ENCODE measurements at places on chromosomes 2 and 18.

- peak; percentile 64 for DNase-seq
These were observed 3.3 kb downstream of the MYCN start for GRCh38 chr2:15943378-15944280.

DNA sequence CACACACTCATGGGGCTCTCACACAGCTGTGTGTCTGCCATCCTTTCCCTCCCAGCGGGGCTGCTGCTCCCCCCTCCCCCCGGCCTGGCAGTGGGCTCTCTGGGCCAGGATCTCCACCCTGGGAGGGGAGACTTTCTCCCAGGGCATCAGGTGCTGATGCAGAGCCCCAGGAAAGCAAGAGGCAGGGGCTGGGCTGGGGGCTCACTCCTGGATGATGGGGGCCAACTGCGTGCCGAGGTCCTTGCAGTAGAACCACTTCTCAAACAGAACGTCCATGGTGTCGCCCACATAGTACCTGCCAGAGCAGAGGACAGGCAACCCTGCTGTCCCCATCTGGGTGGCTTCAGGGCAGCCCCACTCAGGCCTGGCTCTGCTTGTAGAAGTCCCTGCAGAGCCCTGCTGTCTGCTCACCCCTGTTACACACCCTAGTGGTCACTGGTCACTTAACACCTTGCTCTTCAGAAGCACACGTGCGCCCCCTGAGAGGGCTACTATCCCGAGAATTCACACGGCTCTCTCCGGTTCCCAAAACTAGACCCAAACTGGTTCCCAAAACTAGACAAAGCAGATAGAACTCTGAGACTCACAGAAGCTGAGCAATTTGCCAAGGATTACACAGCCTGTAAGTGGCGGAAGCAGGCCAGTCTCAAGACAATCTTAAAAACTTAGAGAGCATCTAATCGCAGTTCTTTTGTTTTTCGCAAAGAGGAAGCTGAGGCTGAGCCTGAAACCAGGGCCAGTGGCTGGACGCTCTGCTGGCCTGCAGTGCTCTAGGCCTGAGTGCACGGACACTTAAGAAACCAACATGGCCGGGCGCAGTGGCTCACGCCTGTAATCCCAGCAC lies 6.6 kb upstream of the OXER1 start:
- no peak for DNase-seq

DNA sequence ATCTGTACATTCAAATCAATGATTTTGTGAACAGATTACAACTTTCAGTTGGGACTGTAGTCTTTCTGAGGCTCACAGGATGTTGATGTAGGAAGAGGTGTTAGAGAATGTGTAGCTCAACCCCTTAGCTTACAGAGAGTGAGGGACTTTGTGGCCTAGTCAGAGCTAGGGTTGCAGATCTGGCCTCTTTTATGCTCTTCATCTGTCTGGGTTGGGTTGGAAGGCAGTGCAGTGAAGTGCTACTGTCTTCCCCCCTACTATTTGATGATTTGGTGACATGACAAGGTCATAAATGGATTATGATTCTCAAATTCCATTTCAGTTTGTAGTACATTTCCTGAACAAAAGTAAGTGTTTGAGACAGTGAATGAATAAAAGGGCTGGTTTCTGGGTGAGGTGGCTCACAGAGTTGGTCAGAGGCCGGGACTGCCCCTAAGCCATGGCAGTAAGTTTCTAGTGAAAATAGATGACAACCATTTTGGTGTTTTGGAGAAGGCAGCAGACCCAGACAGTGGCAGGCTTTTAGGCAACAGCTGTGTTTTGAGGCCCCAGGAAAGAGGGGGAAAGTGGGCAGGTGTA lies 21.6 kb downstream of the MAP4K4 start:
- DNase-seq: no peak

DNA sequence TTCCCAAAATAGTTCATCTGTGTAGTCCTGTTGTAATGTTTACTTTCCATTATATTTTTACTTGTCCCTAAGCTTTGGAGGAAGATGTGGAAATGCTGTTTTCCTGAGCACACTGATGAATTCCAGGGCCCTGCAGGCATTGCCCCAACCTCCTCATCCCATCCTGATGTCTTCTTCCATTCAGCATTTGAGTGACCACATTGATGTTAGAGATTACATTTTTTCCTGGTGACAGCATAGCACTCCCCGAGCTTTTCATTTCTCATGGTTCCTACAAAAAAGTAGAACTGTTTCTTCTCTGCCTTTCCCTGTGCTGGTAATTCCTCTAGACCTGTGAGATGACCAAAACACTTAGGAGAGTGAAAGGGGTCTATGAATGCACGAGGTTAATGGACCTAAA lies 4.8 kb downstream of the IL36A start:
- DNase-seq: no peak

DNA sequence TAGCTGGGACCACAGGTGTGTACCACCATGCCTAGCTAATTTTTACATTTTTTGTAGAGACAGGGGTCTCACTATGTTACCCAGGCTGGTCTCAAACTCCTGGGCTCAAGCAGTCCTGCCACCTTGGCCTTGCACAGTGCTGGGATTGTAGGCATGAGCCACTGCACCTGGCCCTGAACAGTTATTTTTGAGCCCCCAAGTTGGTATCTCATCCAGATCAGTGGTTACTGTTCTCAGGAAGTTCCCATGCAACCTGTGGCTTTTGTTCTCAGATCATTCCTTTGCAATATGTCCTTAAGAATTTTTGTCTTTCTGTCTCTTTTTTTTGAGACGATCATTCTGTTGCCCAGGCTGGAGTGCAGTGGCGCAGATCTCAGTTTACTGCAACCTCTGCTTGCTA lies 7.7 kb upstream of the CCDC138 start:
- DNase-seq: no peak

DNA sequence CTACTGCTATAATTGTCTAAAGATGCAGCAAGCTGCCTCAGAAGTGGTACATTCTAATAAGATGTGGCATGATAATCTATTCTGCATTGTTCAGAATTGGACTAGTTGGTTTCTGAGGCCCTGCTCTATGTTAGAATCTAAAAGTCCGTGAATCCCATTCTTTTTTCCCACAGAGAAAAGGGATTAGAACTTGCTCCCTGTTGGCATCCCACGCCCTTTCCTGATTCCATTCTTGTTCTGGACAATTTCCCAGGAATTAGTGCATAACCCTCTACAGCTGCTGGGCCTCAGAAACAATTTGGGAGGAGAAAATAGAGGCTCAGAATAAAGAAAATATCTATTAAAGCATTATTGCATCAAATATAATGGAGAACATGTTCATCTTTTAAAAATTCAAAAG lies 282.7 kb downstream of the NRXN1 start:
- no peak for DNase-seq

- DNase-seq: peak; percentile 97
These were observed 60.4 kb downstream of the WDSUB1 start for GRCh38 chr2:159226059-159226461.

GRCh38 chr2:234939996-234940395 lies 11.8 kb upstream of the SH3BP4 start:
- DNase-seq: no peak

DNA sequence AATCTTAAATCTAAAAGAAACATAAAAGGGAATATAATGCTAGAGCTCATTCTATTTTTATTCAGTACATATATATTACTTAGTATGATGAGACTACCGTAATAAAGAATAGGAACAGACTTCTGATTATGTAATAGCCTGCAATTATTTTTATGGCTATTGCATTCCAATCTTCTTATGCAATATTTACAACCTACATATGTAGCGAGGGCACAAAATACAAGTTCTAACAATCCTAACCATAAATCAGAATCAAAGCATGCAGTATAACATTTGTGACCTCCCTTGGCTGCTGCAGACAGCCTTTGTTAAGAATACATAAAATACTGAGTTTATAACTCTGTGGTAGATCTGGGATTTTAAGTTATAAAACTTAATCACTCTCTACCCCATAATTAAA lies 177.6 kb downstream of the BABAM2 start:
- DNase-seq: no peak

- DNase-seq: no peak
These were observed 5.4 kb downstream of the FBXO15 start for GRCh38 chr18:74142252-74142651.

DNA sequence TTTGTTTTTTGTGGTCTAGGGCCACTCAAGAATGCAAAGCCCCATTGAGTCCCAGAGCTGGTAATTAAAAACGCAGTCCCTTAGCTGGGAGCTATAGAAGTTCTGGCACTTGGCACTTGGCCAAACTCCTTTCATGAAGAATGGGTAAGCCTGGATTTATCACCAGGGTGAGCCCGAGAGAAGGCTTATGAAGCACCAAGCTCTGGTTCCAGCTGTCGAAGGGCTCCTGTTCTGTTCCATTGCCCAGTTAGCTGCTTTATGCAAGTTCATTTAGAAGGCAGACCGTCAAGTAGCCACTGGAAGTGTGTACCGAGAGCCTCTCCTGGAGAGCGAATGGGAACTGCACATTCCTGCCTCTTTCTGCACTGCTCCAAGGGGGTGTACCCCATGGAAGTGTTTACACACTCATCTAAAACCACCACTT lies 14.2 kb downstream of the ECEL1 start:
- DNase-seq: peak; percentile 93

Data from DMS79 (cell line).